ENCODE measurements at places on chromosomes 16 and 17.

- no peak for DNase-seq
Observed at GRCh38 chr17:35949401-35949800, 5.9 kb upstream of the LYZL6 start.

DNA sequence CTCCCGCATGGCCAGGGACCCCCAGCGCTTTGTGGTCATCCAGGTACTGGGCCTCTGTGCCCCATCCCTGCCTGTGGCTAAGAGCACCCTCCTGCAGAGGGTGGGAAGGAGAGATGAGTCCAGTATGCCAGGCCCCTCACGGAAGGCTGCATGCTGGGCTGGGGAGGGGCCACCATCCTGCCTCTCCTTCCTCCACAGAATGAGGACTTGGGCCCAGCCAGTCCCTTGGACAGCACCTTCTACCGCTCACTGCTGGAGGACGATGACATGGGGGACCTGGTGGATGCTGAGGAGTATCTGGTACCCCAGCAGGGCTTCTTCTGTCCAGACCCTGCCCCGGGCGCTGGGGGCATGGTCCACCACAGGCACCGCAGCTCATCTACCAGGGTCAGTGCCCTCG lies 3.7 kb downstream of the MIEN1 start:
- DNase-seq: no peak

DNA sequence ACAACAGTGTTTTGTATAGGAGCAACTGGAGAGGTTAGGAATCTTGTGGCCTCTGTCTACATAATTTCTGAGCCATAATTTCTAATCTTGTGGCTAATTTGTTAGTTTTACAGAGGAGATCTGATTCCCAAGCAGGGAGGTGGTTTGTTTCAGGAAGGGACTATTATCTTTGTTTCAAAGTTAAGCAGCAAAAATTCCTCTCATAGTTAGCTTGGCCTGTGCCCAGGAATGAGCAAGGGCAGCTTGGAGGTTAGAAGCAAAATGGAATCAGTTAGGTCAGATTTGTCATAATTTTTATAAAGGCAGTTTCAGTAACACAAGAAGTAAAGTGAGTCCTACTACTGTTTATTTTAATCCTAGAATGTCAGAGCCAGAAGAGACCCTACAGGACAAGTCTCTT lies 2.0 kb upstream of the RDM1 start:
- DNase-seq: no peak

DNA sequence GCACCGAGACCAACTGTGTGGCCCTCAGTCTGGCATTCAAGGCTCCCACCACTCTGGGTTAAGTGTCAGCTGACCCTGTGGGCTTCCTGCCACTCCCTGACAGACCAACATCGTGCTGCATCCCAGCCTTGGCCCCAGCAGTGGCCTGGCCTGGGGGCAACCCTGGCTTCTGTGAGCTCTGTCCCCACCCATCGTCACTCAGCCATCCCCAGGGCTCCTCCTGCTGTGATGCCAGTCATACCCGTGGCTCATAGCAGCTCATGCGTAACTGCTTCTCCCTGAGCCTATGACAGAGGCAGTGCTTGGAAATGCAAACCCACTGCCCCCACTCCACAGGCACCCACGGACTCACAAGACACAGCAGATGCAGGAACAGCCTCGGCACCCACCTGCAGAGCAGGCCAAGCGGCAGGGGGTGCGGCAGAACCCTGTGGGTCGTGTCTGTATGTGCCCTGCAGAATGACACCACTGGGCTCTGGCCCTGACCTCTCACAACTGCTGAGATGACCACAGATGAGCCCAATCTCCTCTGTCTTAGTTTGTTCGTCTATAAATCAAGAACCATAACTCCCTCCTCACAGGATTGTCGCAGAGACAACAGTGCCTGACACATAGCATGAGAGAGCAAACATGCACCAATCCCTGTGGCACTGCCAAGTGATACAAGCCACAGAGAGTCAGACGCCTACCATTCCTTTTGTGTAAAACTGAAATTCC lies 26.6 kb downstream of the PIEZO1 start:
- DNase-seq: no peak

GRCh38 chr16:88448461-88449266 lies 4.4 kb upstream of the ZFPM1 start:
- DNase-seq: peak; percentile 48

GRCh38 chr17:3011891-3012290 lies 51.5 kb downstream of the OR1D5 start:
- DNase-seq: no peak

DNA sequence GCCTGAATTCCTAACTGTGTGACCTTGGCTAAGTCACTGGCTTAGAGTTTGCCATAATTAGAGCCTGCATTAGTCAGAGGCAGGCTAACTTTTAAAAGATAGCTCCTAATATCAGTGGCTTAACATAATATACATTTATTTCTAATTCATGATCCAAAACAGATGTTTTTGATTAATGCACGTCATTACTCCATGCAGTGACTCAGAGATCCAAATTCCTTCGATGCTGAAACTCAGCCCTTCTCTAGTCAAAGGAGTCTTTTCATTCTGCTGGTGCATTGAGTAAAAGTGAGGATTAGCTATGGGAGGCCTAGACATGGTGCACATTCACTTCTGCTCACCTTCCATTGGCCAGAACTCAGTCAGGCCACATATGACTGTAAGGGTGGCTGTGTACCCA lies 49.8 kb downstream of the IRX3 start:
- no peak for DNase-seq

DNA sequence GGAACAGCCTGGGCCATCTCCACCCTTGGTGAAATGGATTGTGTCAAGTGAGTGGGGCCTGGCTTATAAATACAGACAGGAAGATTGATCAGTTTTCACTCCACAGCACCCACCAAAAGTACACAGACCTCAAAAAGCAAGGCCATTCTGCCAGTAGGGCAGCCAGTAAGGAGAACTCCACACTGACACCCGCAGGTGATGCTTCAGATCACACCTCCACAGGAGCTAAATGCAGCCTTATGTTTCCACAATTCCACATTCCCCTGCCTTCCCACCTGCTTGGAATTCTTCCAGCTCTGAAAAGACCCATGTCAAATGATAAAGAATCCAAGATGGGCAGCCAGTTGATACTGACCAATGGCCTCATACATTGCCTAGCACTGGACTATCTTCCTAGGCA lies 191.1 kb downstream of the ZFHX3 start:
- DNase-seq: no peak

DNA sequence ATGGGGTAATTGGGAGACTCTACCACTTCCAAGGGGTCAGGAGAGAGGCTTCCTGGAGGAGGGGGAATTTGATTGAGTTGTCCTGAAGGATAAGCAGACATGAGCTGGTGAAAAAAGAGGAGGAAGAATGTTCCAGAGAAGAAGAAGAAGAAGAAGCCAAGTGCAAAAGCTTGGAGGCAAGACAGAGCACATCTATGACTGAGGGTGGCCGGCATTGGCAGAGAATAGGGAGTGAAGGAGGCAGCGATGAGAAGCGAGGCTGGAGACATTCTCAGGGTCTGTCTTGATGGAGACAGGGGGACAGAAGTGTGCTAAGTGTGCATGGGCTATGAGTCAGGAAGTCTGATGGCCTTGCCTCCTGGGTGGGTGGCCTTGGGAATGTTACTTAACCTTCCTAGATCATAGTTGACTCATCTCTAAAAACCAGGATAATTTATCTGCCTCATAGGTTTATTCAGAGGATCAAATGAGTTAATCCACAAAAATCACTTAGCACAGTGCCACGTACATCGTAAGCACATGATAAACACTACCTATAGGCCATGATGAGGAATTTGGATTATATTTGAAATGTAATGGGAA lies 171.7 kb downstream of the ABCC12 start:
- no peak for DNase-seq

DNA sequence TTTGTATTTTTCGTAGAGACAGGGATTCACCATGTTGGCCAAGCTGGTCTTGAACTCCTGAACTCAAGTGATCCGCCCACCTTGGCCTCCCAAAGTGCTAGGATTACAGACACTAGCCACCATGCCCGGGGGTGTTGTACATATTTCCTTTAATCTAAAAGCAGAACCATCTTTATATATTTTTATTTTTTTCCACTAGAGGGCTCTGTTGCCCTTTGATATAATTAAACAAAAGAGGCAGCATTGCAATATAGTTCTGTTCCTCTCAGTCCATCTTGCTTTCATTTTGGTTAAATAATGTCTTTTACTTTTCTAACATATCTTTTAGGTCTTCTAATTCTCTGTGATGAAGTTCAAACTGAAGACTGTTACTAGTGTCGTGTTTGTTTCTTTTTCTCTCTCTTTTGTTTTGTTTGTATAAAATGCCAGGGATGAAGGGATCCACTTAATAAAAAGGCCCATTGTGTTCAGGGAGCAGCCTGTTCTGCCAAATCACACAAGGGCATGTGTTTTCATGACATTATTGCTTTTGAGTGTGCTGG lies 23.4 kb downstream of the WWOX start:
- peak; percentile 80 for DNase-seq

GRCh38 chr16:75017670-75018525 lies 19.1 kb downstream of the ZNRF1 start:
- DNase-seq: no peak

DNA sequence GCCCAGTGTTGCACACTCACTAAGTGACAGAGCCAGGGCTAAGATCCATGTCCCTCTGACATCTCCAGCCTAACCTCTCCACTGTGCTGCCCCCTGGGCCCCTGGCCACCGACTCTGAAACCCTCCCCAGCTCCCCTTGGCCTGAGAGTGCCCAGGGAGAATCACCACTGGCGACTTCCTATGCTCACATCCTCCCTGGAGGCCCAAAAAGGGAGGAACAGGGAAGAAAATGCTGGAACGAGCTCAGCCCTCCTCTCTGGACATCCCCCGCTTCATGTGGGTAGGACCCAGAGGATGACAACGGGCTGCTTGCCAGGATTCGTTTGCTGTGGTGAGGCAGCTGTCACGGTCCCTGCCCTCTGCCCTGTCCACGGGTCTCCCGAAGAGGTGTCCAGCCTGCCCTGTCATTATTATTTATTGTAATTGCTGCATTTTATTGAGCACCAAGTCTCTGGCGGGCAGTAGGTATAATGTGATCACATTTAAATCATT lies 153.5 kb upstream of the RPL38 start:
- DNase-seq: no peak

DNA sequence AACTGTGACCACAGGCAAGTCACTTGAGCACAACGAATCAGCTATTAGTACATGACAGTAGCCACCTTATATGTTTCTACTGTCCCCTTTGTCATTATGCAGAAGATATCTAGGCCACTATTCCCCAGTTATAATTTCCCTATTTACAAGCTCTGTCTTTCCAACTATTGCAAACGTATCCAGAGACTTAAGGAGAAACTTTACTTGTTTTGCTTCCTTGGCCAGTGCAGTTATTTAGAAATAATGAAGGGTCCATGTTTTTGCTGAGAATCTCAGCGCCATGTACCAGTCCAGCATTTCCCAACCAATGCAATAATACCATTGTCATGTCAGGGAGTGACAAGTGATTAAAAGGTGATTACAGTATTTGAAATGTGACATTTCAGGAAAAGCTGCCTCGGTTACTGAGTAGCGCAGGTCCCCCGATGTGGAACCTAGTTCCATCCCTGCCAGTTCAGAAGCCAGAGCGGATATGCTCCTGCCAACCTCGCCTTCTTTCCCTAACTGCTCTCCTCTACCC lies 743 bp downstream of the ZNF624 start:
- DNase-seq: peak; percentile 6

GRCh38 chr17:80352991-80353665 lies 61.8 kb upstream of the ENDOV start:
- DNase-seq: no peak

DNA sequence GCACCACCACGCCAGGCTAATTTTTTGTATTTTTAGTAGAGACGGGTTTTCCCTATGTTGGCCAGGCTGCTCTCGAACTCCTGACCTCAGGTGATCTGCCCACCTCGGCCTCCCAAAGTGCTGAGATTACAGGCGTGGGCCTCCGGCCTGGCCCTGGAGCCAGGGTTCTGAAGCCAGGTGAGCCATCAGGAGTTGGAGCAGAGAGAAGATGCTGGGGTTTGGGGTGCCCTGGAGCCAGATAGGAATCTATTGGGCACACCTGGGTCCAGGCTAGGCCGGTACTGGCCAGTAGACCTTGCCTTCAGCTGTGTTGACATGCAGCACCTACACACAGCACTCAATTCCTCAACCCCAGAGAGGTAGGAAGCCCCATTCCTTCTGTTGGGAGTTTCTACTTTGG lies 5.4 kb upstream of the CD300A start:
- DNase-seq: no peak

GRCh38 chr17:77092025-77092424 lies 48.7 kb upstream of the SEC14L1 start:
- no peak for DNase-seq

DNA sequence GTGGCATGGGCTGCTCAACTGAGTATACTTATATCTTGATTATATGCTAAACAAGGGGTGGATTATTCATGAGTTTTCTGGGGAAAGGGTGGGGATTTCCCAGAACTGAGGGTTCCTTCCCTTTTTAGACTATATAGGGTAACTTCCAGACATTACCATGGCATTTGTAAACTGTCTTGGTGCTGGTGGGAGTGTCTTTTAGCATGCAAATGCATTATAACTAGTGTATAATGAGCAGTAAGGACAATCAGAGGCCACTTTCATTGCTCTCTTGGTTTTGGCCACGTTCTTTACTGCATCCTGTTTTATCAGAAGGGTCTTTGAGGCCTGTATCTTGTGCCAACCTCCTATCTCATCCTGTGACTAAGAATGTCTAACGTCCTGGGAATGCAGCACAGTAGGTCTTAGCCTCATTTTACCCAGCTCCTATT lies 12.0 kb downstream of the PRR11 start:
- DNase-seq: no peak

GRCh38 chr17:44147812-44148211 lies 6.1 kb downstream of the HROB start:
- no peak for DNase-seq

- no peak for DNase-seq
Observed at GRCh38 chr17:37478187-37478586, 11.5 kb upstream of the DUSP14 start.

DNA sequence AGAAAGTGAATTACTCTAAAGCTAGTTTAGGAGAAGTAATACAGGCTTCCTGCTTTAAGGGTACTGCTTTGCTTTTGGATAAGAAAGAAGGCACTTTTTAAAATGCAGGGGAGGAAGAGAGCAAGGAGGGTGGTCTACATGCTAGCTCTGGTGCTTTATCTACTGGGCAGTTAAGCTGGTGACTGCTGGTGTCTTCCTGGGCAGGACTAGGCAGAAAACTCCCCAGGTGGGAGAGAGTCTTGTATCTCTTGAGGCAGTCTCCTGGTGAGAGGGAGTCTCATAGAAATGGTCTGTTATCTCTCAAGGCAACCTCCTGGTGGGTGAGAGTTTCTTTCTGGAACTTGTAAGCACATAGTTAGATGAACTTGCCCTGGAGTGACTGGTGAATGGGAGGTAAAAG lies 953.9 kb upstream of the GOT2 start:
- DNase-seq: no peak

DNA sequence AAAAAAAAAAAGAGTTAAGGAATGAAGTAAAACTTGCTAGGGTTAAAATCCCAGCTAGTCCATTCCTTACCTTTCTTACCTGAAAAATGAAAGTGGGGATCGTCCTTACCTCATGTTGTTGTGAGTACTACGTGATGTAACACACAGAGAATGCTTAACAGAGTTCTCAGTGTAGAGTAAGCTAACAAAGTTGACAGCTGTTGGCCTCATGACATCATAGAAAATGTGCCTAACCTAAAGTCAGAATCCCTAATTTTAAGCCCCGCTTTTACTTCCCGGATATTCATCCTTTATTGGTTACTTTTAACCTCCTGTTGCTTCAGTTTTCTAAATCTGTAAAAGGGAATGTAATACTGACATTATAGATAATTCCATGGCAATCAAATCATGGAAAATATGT lies 505.8 kb upstream of the HSBP1 start:
- DNase-seq: peak; percentile 31

Measured in stomach (tissue), 19 donors.